Activated effector memory CD4-positive, alpha-beta T cell treated with Interleukin-2 at 50 U/mL for 16 hours (primary cell): ENCODE measurements at places on chromosomes 7 and 10.

DNA sequence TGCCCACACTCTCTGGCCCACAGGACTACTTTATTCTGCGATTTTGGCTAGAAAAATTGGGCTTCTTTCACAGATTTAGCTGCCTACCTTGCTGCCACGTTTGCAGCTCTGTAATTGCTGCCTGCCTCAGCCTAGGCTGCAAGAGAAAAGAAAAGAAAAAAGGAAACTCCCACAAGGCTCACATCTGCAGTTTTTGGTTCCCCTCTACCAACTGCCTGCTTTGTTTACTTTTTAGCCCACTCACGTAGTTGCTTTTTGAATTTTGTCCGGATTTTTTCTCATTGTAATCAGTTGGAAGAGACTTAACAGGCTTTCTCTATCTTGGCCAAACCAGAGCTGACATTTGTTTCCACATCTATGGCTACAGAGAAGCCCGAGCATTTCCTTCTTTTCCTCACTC lies 24.3 kb downstream of the SUN3 start:
- DNase-seq: no peak

GRCh38 chr10:58291538-58292174 lies 22.7 kb downstream of the CISD1 start:
- no peak for DNase-seq

GRCh38 chr7:1975581-1975980 lies 257.2 kb downstream of the MAD1L1 start:
- DNase-seq: no peak

DNA sequence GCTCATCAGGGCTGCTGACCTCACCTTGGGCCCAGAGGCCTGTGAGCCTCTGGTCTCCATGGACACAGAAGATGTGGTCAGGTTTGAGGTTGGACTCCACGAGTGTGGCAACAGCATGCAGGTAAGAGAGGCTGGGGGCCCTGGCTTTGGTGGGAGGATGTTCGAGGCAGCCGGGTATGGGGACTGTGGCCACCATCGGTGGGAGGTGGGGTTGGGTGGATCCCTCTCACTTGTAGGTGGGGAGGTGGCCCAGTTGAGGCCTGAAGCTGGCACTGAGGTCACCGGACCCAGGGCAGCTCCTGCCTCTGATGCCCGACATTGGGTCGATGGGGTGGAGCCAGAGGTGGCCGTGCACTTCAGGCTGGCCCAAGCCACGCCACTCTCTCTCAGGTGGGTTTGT lies 406 bp downstream of the ZP3 start:
- DNase-seq: no peak

GRCh38 chr7:101134399-101134980 lies 7.6 kb downstream of the SERPINE1 start:
- DNase-seq: no peak

- no peak for DNase-seq
Observed at GRCh38 chr10:130795819-130796218, 515.7 kb downstream of the TCERG1L start.

- no peak for DNase-seq
Observed at GRCh38 chr10:29725133-29725720, 90.5 kb upstream of the SVIL start.

- no peak for DNase-seq
Observed at GRCh38 chr10:118687472-118687871, 67.3 kb downstream of the CACUL1 start.

GRCh38 chr10:100519311-100520051 lies at the start of gene SEC31B:
SEC31B (minus strand) TSS chr10:100519861; CDS start chr10:100516952, 2,909 bp downstream.
- DNase-seq: no peak

GRCh38 chr7:3895341-3896116 lies 594.5 kb downstream of the SDK1 start:
- no peak for DNase-seq

DNA sequence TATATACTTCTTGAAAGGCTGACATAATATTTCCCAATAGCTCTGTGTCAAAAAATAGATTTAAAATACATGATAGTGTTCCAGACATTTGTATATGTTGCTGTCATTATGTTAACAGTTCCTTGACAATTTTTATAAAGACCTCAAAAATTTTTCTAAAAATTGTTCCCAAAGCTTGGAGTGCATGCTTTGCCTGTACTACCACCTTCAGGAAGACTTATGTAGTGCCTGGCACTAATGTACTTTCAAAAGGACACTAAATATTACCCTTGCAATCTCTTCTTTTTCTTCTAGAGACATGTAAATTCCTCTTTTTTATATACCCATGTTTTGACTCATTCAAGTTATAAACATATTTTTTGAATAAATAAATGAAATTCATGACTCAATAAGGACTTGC lies 48.0 kb upstream of the SP8 start:
- no peak for DNase-seq

- no peak for DNase-seq
Observed at GRCh38 chr7:33087858-33088257, 21.3 kb downstream of the RP9 start.

- no peak for DNase-seq
Observed at GRCh38 chr7:105775580-105775979, 100.8 kb downstream of the ATXN7L1 start.

GRCh38 chr7:17152721-17153120 lies 145.7 kb upstream of the AHR start:
- no peak for DNase-seq

DNA sequence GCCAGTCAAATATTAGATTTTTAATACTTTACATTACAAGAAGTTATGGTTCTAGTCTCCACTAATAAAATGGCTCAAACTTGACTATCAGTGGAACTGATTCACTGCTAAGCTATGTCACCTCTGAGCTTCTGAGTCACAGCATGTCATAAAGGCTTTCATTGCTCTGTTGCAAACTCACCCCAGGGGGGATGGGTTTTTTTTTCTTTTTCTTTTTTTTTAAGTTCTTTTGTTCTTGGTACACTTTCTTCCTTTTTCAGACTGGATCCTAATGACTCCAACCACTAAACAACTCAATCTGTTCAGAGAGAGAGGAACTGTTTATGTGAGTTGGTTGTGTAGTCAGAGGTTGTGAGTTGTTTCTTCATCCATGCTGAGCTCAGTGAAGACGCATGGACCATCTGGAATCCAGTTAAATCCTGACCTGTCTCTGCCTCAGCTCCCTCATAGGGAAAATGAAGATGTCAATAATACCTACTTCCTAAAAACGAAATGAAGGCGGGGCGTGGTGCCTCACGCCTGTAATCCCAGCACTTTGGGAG lies 11.0 kb downstream of the MYOF start:
- DNase-seq: no peak
